ENCODE measurements at places on chromosomes 6 and 20.

DNA sequence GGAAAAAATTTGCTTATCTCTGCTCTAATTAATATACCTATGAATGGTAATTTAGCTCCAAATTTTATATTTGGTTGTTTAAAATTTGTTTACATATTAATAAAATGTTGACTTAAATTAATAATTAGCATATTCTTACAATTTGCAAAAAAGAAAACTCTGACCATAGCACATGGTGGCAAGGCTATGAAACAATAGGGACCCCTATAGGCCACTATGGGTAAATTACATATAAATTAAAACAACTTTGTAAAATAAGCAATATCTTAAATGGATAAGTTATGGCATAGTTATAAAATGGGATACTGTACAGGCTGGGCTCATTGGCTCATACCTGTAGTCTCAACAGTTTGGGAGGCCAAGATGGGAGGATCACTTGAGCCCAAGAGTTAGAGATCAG is 76.0 kb downstream of the MKKS start:
- no peak for DNase-seq

DNA sequence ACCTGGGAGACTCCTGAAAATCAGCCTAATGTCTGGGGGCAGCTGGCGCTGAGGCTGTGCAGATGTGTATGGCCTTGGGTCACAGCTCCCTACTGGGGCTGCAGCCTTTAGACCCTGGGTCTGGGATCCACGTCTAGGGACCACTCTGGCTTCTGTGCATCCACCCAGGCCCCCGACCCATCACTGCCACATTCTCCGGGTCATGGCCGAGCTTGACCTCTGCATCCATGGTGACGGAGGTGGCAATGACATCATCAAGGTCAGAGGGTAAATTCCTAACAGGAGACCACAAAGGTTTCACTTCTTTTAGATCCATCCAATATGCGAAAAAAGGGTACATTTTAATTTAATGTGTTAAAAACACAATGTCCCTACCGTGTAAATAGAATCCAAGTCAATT is 14.5 kb upstream of the PCMTD2 start:
- no peak for DNase-seq

- no peak for DNase-seq
Observed at GRCh38 chr6:6164367-6164766, 156.1 kb downstream of the F13A1 start.

GRCh38 chr20:44586289-44586911 is 4.0 kb downstream of the PKIG start:
- no peak for DNase-seq

GRCh38 chr6:47028835-47029360 is 13.2 kb downstream of the ADGRF1 start:
- no peak for DNase-seq

- DNase-seq = no peak
Observed at GRCh38 chr20:57805747-57806146, 95.9 kb upstream of the PMEPA1 start.

DNA sequence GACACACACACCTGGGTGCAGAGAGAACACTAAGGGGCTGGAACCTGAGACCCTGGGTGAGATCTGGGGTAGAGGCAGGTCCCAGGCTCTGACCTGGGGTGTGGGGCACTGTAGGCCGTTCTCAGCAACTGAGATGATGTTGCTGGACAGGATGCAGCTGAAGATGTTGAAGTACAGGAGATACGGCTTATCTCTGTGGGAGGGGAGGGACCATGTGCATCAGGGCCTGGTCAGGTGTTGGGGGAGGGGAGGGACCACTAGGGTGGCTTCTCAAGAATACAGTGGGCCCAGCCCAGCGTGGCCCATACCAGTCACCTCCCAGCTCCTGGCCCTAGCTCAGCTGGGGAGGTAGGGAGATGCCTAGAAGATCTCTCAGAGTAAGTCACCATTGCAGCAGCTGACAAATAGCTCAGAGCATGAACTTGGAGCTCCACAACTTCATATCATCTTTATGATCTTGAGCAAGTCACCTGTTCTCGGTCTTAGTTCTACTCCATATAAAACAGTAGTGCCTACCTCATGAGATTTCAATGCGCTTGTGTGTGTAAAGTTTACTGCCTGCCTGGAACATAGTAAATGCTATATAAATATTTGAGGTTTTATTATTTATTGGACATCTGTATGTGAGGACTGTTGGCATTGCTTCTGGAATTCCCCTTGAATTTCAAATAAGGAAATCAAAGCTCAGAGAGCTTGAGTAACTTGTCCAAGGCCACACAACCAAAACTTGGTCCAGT is 3.8 kb downstream of the SLC44A4 start:
- DNase-seq = no peak

- DNase-seq = no peak
Observed at GRCh38 chr20:25553819-25554296, 31.5 kb downstream of the NINL start.

- DNase-seq = no peak
Observed at GRCh38 chr6:158938220-158938619, 61.8 kb downstream of the RSPH3 start.

- DNase-seq = no peak
Observed at GRCh38 chr6:3380344-3381232, 76.3 kb downstream of the SLC22A23 start.

- no peak for DNase-seq
Observed at GRCh38 chr20:31604567-31605030, 490 bp upstream of the ID1 start.

DNA sequence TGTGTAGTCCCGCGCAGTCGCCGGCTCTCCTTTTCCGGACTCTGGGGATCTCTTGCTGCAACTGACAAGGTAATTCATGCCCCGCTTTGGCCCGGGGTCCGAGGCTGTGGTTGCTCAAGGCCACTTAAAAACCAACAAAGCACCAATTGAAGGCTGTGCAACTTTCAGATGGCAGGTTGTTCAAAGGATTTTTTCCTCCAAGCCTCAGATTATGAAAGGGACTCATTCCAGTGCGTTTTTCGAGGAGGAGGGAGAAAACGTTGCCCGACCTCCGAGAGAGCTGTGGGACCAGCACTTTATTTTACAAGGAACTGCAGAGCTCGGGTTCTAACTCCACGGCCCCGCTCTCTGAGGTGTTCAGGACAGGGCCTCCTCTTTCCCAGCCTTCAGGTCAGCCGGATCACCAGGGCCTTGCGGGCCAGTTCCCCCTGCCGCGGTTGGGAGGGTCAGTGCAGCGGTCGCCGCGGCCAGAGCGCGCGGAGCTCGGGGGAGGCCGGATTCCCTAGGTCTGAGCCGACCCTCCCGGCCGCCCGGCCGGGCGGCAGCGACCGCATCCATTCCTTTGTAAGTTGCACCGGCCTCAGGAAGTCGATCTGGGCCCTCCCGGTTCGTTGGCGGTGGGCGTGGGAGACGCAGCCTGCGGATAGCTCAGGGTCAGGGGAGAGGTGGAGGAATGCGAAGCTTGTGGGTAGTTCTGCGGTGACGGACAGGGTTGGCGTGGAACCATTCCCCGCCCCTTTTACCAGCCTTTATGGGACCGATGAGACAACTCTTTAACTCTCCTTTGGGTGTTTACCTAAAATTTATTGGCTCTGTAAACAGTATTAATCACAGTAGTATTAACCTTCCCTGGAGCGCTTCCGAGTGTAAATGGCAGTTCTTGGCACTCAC is 1.6 kb downstream of the UTRN start:
- peak; percentile 70 for DNase-seq
